ENCODE measurements at places on chromosomes 6 and 20. TPM values are rescaled to one million over a fixed set of nuclear protein-coding genes. Genes with fewer than 3 reads are reported as not detected.

Gene FKBP1A
- 137 TPM for total RNA-seq

Gene PSMB8
- 58.8 TPM for total RNA-seq

Gene REM1
- 0.76 TPM for total RNA-seq

Gene TSBP1
- not detected for total RNA-seq

Gene SRMS
- not detected for total RNA-seq

Gene NHSL1
- 7.0 TPM for total RNA-seq

Gene RAET1E
- 0.39 TPM for total RNA-seq

Gene HLA-DPA1
- total RNA-seq = 7.6 TPM

Gene SIRPB1
- total RNA-seq = not detected

Gene NFYA
- total RNA-seq = 12.3 TPM

Gene NNAT
- 0.13 TPM for total RNA-seq

Gene IRF4
- total RNA-seq = 0.11 TPM

Gene ZFP64
- total RNA-seq = 22.9 TPM

Gene SLC17A9
- 6.9 TPM for total RNA-seq

Gene PDE10A
- 0.39 TPM for total RNA-seq

Gene PROKR2
- total RNA-seq = not detected

Gene TUBB1
- not detected for total RNA-seq

Gene MPIG6B
- total RNA-seq = not detected

Gene RIMS4
- total RNA-seq = 0.13 TPM

Gene CRISP2
- total RNA-seq = not detected

Gene ARHGAP40
- not detected for total RNA-seq

Gene BPIFA1
- not detected for total RNA-seq

Gene ZSCAN31
- 1.6 TPM for total RNA-seq

Gene BAG2
- total RNA-seq = 72.7 TPM

Gene FLRT3
- 0.13 TPM for total RNA-seq

Gene ELOVL4
- 12.3 TPM for total RNA-seq
